Dermis microvascular lymphatic vessel endothelial cell (primary cell): ENCODE measurements at places on chromosomes 2 and 18.
A peak's percentile ranks its signal among the peaks of the same experiment; 100 is the strongest.

- no peak for DNase-seq
Measured at GRCh38 chr2:17793803-17794354, 22.4 kb upstream of the MSGN1 start.

- DNase-seq = no peak
Measured at GRCh38 chr2:9403924-9404323, 19.4 kb downstream of the ITGB1BP1 start.

- DNase-seq = no peak
Measured at GRCh38 chr2:70069049-70069448, 18.2 kb upstream of the PCBP1 start.

GRCh38 chr2:72920318-72921087, 3.2 kb downstream of the EMX1 start:
- DNase-seq = no peak

GRCh38 chr18:4351005-4351404, 104.1 kb downstream of the DLGAP1 start:
- no peak for DNase-seq

DNA sequence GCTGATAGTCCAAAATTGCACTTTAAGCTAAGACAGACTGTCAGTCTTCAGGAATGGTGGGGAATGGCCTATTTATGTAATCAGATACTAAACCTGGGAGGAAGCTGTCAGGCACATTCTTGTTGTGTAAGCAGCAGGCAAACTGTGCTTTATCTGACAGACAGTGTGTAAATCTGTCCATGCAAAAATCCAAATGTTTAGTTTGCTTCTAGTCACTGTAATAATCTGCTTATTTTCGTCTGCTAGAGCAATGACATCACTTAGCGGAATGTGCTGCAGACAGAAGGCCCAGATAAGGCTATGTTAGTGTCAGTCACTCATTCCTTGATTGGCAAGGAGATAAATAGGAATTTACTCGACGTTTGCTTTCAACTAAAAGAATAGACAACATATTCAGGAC, 263.5 kb downstream of the ZNF407 start:
- no peak for DNase-seq

GRCh38 chr2:3638456-3638810, 19.6 kb upstream of the ALLC start:
- no peak for DNase-seq

- DNase-seq = no peak
Measured at GRCh38 chr2:186917866-186918265, 68.9 kb upstream of the ZSWIM2 start.

DNA sequence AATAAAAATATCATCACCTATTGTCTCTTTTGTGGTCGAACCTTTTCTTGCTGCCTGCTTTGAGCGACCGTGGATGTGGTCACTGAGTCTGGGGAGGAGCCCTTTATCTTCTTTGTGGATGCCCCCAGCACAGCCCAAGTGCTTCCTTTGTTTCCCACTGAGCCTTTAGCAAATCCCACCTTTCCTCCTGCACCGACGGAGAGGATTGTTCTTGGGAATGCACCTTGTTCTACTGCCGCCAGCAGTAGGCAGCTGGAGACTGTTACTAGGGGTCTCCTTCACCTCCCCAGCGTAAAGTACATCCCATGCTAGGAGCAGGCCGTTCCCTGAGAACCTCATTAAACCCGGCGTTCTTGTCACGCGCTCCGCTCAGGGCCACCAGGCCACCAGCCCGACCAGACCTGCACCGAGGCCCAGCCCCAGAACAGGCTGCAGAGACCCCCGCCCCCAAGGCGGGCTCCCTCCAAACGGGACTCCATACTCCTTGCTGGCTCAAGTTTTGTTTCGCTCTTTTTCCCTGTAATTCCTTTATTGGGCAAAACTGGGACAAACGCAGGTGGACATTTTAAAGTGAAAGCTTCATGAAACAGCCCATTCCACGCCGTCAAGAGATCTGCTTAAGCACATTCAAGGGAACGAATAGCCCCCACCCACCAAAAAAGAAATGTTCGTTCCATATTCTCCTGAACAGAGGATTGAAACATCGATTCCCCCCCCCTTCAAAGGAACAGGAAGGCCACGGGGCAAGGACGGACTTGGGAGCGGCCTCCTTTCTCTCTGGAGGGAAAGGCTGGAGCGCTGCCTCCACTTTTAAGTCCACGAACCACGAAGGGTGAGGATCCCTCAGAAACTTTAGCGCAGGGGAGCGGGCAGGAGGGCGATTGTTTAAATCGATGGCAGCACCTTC, 1.1 kb upstream of the MAT2A start:
- DNase-seq = peak; percentile 56

GRCh38 chr2:168120730-168121129, 126.7 kb downstream of the STK39 start:
- no peak for DNase-seq

DNA sequence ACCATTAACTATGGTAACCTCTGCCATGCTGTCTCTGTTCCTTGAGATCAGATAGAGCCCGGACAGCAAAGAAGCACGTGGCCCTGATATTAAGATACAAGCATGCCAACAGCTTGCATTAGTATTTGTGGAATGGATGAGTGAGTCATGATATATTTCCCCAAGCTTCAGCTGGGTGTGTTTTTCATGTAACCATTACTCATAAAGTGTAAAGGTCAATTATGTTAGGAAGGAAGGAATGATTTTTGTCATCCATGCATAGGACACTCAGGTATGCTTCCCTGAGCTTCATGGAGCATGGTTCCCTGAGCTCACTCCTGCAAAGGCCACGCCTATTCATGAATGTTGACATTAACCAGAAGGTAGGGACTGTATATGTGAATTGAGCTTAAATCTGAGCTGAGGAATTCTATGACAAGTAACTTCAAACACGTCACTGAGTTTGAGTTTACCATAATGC, 74.6 kb downstream of the ARL4C start:
- DNase-seq = peak; percentile 75

DNA sequence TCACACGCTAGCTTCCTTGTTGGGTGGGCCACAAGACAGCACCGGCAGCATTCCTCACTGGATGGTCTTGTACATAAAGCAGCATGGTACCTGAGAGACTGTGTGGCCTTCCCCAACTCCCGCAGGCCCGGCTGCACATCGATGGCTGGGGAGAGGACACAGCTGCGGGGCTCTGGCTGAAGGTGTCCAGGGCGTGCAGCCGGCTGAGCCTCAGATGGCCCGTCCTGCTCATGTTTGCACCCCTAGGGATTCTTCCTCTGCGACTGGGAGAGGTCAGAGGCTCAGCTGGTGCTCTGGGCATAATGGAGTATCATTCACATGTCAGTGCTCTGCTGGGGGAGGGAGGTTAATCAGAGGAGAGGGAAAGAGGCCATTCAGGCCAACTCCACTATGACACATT, 207.9 kb downstream of the SEPTIN10 start:
- no peak for DNase-seq

GRCh38 chr2:201709747-201710146, 11.3 kb upstream of the MPP4 start:
- DNase-seq = no peak

DNA sequence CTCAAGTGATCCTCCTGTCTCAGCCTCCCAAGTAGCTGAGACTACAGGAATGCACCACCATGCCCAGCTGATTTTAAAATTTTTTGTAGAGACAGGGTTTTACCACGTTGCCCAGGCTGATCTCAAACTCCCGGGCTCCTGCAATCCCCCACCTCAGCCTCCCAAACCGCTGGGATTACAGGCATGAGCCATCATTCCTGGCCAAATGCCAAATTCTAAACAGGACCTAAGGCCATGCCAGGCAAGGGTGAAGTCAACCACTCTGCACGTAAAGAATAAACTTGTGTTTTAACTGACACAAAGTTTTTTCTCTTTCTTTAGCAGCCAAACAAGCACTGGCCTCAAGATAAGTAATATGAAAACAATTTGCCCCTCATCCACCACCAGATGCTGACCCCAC, 37.4 kb upstream of the SATB2 start:
- DNase-seq = no peak

DNA sequence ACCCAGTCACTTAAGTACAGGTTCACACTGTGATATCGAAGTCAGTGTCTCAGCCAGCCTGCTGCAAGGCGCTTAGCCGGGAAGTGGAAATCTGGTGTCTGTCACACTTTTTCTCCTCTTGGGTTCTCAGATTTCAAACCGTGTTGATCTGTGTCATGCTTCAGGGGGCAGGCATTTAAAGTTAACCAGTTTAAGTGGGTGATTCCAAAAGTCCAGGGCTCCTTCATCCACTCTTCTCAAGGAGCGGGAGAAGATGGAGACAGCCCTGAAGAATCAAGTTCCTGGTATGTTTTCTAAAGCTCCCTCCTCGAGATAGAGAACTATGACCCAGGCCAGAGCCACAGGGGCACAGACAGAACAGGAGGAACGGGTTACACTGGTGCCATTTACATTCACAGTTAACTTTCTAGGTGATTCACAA, 331.7 kb downstream of the GBX2 start:
- no peak for DNase-seq

DNA sequence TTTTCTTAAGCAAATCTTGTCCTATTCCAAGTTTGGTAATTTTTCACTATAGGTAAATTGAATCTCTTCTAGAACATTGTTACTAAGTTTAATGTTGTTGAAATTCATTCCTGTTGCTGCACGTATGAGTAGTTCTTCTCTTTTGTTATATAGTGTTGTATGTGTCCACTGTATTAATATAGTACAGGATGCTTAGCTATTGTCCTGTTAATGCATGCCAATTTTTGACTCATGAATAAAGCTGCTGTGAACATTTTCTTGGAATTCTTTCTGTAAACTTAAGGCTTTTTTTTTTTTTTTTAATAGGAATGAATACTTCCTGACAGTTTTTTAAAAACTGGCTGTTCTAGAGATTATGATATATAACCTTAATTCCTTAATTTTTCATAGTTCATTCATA, 326.9 kb downstream of the SLC4A3 start:
- no peak for DNase-seq

DNA sequence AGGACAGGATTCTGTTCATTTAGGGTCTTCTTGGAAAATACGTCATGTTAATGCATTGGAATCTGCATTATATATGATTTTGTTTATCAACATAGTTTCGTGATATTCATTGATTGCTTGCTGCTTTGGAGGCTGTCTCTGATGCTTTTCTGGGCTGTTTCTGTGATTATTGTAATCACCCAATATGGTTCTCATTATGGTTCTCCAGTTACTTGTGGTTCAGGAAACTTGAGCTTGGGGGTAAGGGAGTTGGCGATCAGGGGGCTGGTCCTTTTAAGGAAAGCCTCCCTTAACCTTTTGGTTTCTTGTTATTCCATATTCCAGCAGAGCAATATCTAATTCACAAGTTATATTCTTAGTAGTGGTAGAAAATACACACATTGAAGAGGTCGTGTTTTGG, 17.4 kb upstream of the STON1 start:
- DNase-seq = no peak

DNA sequence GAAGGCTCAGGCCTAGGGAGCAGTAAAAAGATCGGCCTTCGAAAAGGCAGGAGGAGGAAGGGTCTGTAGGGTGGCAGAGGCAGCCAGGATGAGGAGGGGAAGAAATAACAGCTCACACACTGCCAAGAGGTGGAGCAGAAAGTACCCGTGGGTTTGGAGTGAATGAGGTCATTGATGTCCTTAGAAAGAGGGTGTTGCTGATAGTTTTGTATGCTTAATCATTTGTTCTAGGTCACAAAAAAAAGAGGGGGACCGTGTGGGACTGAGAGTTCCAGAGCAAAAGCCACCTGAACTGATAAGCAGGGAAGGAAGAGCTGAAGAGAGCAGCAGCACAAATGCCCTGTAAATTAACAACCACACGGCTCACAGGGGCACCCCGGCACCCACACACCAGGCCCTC, 140.4 kb downstream of the FAM161A start:
- DNase-seq = no peak

- no peak for DNase-seq
Measured at GRCh38 chr18:45059695-45060094, 379.0 kb downstream of the SETBP1 start.

DNA sequence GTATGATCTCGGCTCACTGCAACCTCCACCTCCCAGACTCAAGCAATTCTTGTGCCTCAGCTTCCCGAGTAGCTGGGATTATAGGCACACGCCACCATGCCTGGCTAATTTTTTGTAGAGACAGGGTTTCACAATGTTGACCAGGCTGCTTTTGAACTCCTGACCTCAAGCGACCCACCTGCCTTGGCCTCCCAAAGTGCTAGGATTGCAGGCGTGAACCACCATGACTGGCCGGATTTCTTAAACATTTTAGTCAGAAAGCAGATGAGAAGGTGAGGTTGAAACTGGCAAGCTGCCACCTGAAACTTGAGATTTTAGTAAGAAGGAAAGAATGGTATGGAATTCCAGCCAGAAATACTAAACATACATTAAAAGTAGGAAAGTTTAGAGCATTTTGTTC, 31.9 kb downstream of the KLHL23 start:
- DNase-seq = no peak

GRCh38 chr2:176470713-176471112, 201.5 kb downstream of the MTX2 start:
- no peak for DNase-seq

DNA sequence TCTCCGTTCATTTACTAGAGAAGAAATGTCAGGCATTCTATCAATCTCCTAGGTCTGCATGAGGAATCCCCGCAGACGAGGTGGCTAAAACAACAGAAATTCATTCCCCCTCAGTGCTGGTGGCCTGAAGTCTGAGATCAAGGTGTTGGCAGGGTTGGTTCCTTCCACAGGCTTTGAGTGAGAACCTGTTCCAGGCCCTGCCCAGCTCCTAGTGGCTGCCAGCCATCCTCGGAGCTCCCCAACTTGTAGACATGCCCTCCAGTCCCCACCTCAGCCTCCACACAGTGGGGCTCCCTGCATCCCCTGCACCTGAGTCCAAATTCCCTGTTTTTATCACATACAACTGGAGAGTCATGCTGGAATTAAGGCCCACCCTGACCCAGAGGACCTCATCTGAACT, 145.3 kb upstream of the ALKAL2 start:
- DNase-seq = no peak

DNA sequence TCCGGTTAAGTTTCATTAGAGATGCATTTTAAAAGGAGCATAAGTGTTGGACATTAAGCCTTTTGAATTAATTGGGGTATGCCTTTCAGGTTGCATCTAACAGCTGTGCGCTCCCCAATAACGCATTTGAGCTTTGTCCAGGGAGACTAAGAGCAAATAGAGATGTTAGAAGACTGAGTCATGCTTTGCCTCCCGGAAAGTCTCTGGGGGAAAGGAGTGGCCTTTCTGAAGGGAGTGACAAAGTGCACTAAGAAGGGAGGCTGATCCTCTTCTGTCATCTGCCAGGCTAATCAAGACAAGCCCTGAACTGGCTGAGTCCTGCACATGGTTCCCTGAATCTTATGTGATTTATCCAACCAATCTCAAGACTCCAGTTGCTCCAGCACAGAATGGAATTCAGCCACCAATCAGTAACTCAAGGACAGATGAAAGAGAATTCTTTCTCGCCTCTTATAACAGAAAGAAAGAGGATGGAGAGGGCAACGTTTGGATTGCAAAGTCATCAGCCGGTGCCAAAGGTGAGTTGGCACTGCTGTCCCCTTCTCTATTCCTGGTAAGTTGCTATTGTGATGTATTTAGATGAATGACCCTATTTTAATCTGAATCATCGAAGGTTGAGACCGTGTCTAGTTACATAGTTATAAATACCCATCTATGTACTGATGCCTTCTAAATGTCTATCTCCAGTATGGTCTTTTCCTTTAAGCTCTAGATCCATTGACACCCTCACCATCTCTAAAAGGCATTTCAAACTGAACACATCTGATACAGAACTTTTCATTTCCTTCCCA, 12.1 kb downstream of the TTL start:
- peak; percentile 24 for DNase-seq

GRCh38 chr2:18540872-18541271, 19.6 kb downstream of the RDH14 start:
- DNase-seq = no peak
